Stomach (tissue), 19 donors: ENCODE measurements at places on chromosomes 7 and 10.

DNA sequence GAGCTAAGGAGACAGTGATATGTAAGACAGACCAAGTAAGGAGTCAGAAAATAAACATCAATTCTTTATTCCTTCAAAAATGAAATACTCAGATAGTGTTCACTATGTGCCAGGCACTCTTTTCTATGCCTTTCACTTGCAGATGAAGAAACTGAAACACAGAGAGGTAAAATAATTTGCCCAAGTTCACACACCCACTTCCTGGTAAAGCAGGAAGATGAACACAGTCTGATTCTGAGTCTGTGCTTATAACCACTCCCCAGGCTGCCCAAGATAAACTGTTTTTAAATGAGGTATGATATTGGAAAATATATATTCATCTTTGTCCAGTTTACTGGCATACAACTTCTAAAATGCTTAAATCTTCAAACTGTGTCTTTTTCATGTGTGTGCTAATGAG, 294.4 kb upstream of the NPVF start:
- no peak for DNase-seq

DNA sequence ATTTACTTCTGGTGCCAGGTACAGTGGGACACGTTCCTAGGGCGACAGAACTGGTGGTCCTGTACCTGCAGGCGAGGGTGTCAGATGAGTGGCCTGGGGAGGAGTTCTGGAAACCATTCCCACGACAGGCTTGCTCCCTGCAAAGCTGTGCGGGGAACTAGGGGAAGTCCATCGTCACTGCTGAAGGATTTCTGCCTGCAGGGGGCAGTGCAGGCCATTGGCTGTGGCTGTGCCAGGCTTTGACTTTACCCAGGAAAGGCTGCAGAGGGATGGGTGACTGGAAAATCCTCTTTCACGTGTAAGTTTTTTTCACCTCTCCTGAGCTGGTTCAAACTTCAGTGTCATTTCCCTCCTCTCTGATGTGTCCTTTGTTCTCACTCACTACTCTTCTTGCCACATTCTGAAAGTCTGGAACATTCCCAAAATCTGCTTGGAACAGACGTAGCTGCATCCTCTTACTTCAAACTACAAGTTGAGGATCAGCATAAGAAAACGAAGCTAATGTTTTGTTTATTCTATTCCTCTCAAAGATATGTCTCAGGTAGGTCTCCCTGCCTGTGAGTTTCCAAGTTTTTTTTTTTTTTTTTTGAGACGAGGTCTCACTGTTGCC, 126.5 kb downstream of the SH2D4B start:
- peak; percentile 88 for DNase-seq

DNA sequence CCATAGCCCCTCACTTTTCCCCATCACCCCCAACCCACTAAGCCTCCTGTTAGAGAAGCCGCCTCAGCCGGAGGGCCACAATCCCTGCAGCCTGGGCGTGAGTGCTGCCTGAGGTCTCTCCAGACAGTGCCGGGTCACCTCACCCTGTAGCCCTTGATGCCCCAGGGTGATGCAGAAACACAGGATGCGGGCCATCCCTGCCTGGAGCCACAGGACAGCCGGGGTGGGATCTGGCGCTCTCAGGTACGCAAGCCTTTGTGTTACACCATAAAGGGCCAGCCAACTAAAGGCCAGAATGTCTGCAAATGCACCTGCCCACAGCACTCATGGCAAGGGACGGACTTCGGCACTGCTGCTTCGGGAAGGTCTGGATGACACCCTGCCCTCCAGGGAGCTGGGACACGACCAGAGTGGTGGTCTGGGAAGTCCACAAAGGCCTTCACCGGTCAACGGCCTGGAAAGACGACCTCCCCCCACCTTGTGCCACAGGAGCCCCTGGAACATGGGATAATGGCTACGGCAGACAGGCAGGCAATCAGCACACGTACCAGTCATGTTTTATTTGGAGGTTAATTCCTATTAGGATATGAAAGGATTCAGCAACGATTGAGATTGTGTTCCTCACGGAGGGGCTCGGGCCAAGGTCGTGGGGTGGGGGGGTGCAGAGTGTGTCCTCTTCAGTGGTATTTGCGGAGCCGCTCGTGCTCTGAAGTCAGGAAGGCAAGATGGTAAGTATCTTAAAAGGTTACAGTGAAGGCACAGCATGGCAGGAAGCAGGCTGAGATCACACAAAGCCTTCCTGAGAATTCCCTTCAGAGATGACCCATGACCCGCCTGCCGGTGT, 8.1 kb downstream of the ATP5MF start:
- DNase-seq, result no peak

GRCh38 chr10:97600616-97601015, 11.1 kb downstream of the C10orf62 start:
- no peak for DNase-seq

GRCh38 chr10:69677985-69678654, 48.1 kb downstream of the FAM241B start:
- DNase-seq, result peak; percentile 44
